K562 (cell line): ENCODE measurements at places on chromosomes 5 and 9.

DNA sequence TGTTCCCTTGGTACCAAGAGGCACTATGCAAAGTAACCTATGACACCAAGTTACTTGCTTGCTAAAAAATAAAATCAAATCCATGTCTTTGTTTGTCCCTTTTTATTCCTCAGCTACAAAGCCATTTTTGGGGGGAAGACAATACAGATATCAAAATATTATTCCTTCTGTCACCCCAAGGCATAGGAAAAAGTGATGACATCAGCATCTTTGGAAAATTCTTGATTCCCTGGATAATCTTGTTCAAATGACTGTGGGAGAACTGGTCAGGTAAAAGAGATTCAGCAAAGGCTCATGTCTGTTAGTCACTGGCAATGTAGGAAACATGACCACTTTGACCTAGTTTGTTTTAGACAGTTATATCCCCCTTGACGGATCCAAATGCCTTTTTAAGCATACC lies 373.1 kb downstream of the MAT2B start:
- no peak overlapping the region for H3K27ac ChIP-seq
- H3K4me1 ChIP-seq = no peaks in the 10 kb centered on the region
- H3K36me3 ChIP-seq = no peaks in the 10 kb centered on the region
- no peak overlapping the region for H3K4me3 ChIP-seq

DNA sequence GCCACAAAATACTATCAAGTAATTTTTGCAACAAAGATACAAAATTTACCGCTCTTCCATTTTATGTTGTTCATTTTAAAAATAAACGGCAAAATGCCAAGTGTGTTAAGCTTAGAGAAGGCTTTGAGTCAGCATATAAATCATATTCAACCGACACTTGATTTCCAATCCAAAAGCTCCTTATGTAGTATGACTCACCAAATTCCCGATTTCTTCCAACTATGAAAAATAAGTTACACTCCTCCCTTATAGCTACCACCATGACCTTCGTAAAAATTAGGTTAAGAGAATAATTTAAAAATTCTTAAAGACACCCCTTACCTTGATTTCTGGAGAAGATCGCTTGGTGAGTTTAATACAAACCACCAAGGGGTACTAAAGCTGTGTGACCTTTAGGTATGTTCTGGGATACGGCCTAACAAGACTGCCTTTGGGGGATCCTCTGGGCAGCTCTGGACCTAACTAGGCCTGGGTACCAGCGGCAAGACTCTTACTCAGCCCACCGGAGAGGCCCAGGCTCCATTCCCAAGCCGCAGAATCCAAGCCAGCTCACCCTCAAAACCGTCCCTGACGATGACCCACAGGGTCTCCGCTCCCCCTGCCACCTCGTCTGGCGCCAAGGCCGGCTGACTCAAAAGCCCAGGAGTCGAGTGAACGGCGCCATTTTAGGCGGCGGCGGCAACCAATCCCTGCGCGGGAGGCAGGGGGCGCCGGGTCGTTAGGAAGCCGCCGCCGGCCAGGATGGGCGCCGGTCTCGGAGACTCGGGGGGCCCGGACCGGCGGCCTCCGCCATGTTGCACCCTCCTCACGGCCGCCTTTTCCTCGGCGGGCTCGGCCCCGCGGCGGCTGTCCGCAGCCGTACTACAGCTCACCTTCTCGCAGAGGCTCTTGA lies 739 bp downstream of the PPP2CA start:
- H3K27me3 ChIP-seq = no peaks in the 10 kb centered on the region
- peak overlapping the region; percentile 97 for H3K4me3 ChIP-seq
- H3K4me1 ChIP-seq = peaks cover 20% of the 10 kb centered on the region

DNA sequence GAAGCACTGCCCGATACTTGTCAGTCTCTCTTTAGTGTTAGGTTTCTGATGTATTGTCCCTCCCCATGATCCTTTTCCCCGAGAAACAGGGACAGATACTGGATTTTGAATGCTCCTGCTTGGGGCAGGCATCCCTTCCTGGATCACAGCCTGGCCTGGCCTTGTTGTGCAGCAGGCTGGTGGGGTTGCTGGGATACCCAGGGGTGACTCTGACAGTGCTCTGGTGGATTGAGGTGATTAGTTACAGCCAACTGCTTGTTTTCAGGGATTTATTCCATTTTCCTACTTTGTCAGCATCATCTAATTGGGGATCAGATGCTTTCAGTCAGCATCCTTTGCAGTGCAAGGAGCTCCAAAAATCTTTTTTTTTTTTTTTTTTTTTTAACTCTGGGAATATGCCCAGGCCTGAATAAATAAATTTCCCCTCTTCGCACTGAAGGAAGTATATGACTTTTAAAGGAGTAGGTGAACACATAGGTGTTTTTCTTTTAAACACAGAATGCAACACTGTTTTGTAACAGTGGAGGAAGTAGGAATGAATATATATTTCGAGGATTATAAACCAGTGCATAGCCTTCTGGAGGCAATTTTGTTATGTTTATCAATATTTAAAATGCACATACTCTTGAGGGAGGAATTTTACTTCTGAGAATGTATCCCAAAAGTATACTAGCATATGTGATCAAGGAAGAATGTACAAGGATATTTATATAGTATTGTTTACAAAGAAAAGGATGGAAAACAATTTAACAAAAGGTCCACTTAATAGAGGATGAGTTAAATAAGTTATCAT lies 127.3 kb upstream of the ELL2 start:
- H3K27ac ChIP-seq = no peak overlapping the region
- no peaks in the 10 kb centered on the region for H3K36me3 ChIP-seq
- no peak for DNase-seq
- H3K27me3 ChIP-seq = no peaks in the 10 kb centered on the region

DNA sequence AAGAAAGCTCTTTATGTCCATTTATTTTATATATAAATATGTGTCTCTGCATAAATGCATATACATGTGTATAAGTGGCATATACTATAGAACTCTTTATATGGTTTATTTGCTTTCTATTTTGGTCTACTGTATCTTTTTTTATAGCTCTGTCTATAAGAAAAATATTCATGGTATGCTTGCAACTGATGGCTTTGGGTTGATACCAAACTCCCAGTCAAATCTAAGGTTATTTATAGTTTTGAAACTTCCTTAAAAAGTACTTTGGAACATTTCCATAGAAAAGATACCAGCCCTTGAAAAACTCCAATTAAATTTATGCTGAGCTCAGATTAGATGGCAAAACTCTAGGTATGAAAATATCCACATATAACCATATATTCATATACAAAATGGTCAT lies 120.0 kb upstream of the KLF9 start:
- H3K4me1 ChIP-seq = peaks cover 4% of the 10 kb centered on the region
- no peak overlapping the region for H3K27ac ChIP-seq
- no peaks in the 10 kb centered on the region for H3K36me3 ChIP-seq
- H3K27me3 ChIP-seq = peaks cover 18% of the 10 kb centered on the region
- no peak overlapping the region for H3K4me3 ChIP-seq
- DNase-seq = no peak
